ENCODE measurements at places on chromosomes 1 and 21. TPM values are rescaled to one million over a fixed set of nuclear protein-coding genes. Genes with fewer than 3 reads are reported as not detected.
A peak's percentile ranks its signal among the peaks of the same experiment; 100 is the strongest.

GRCh38 chr1:169576935-169577331 is 9.3 kb downstream of the F5 start:
- H3K36me3 ChIP-seq = no peaks in the 10 kb centered on the region
- no peak overlapping the region for H3K27ac ChIP-seq
- H3K4me1 ChIP-seq = peaks cover 5% of the 10 kb centered on the region
- no peak for DNase-seq
- H3K27me3 ChIP-seq = no peaks in the 10 kb centered on the region

GUCA2A gene
- 570 TPM for polyA plus RNA-seq

DNA sequence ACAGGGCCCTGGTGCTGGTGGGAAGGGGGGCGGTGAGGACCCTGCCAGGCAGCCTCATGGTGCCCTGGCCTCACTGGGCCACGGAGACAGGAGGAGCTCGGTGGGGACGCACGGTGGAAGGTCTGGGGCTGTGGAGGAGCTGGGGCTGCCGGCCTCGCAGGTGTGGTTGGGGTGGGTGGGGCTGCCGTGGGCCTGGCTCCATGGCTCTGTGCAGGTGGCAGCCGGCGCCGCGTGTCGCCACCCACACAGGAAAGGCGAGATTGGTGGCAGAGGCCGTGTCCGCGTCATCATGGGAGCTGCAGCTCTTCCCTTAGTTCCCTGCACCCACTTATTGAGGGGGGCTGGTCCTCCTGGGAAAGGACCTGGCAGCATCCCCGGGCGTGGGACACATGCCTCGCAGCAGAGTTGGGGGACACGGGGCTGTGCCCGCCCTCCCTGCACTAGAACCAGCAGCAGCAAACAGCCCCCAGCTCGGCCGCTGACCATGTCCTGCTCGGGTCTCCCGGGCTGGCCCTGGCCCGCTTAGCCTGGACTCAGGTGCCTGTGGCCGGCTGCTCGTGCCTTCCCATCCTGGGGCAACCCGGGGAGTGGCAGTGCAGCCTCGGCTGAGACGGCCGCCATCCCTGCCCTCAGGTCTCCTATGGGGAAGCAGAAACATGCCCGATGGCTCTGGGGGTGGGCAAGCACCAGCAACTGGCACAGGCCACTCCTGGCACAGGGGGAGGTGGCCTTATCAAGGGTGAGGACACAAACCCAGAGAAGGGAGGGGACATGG is 7.5 kb upstream of the TTC34 start:
- no peak overlapping the region for H3K4me3 ChIP-seq
- peaks cover 89% of the 10 kb centered on the region for H3K27me3 ChIP-seq
- DNase-seq = no peak
- H3K36me3 ChIP-seq = no peaks in the 10 kb centered on the region
- no peak overlapping the region for H3K27ac ChIP-seq

- DNase-seq = peak; percentile 65
- H3K27me3 ChIP-seq = peaks cover 6% of the 10 kb centered on the region
- no peak overlapping the region for H3K4me3 ChIP-seq
- H3K4me1 ChIP-seq = no peaks in the 10 kb centered on the region
- no peaks in the 10 kb centered on the region for H3K36me3 ChIP-seq
Observed at GRCh38 chr21:43211072-43211759, 42.4 kb downstream of the CRYAA start.

DNA sequence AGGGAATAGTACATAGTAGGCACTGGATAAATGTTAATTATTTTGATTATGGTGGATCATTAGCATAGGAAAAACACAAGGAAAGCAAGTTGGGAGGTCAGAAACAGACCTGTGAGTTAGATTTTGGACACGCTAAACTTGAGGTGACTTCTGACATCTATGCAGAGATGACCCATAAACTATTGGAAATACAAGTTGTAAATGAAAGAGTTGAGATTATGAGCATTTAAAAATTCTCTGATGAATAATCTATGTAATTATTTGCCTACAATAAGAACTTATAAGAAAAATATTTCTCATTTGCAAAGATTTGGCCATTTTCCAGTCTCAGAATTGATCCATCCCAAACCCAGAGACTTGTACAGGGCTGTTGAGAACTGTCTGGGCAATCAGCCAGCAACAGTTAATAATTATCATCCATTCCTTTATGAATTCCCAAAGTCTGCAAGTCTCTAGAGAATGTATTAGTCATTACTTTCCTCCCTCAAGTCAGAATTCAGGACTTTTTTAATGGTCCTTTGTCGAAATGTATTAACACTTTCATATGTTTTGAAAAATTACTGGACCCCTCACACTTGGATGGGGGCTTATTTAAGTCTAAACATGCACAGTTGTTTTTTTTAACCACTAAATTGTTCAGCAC is 19.4 kb upstream of the SLAMF6 start:
- H3K27me3 ChIP-seq = no peaks in the 10 kb centered on the region
- no peak for DNase-seq
- H3K4me3 ChIP-seq = no peak overlapping the region
- H3K27ac ChIP-seq = no peak overlapping the region

DNA sequence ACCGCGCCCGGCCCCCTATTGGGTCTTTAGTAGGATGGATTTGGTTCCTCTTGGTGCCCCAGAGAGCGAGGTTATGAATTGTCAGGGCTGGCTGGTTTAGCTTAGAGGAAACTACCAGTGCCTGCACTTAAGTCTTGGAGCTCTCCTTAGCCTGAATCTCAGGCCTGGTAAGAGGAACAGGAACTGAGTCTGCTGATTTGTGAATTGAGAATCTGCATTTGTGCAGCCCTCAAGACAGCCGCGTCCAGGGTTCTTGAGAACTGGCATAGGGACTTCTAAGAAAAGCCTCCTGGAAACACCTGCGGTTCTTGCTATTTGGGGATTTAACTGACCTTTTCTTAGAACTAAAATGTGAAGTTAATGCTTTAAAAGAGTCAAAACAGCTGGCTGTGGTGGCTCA is 1.7 kb downstream of the NECAP2 start:
- no peaks in the 10 kb centered on the region for H3K27me3 ChIP-seq
- DNase-seq = no peak
- H3K4me1 ChIP-seq = no peaks in the 10 kb centered on the region
- no peak overlapping the region for H3K4me3 ChIP-seq
- peaks cover 39% of the 10 kb centered on the region for H3K36me3 ChIP-seq

PRELP gene
- polyA plus RNA-seq = 0.92 TPM

RALGPS2 gene
- 14.3 TPM for polyA plus RNA-seq

CDC42BPA gene
- polyA plus RNA-seq = 8.4 TPM

AADACL4 gene
- polyA plus RNA-seq = not detected

MANEAL gene
- 0.60 TPM for polyA plus RNA-seq

DNA sequence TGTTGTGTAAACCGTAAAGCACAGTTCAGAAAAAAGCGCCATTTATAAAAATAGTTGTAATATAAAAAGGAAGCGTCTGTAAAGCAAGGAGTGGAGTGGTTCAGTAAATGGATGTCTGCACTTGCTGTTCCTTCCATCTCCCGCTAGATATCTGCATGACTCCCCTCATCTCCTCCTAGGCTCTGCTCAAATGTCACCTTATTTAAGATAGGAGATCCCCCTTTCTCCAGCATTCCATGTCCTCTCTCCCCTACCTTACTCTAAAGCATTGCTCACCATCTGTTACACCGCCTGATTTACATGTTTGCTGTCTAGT is 745 bp downstream of the MUL1 start:
- peak overlapping the region; percentile 78 for H3K4me3 ChIP-seq
- no peaks in the 10 kb centered on the region for H3K27me3 ChIP-seq
- H3K4me1 ChIP-seq = peaks cover 48% of the 10 kb centered on the region
- peaks cover 32% of the 10 kb centered on the region for H3K36me3 ChIP-seq
- peak overlapping the region; percentile 83 for H3K27ac ChIP-seq

- no peaks in the 10 kb centered on the region for H3K36me3 ChIP-seq
- peaks cover 38% of the 10 kb centered on the region for H3K4me1 ChIP-seq
- peak; percentile 97 for DNase-seq
- H3K27ac ChIP-seq = peak overlapping the region; percentile 92
Observed at GRCh38 chr1:206674745-206675175, 9.9 kb upstream of the MAPKAPK2 start.

SPATA1 gene
- 0.44 TPM for polyA plus RNA-seq

DNA sequence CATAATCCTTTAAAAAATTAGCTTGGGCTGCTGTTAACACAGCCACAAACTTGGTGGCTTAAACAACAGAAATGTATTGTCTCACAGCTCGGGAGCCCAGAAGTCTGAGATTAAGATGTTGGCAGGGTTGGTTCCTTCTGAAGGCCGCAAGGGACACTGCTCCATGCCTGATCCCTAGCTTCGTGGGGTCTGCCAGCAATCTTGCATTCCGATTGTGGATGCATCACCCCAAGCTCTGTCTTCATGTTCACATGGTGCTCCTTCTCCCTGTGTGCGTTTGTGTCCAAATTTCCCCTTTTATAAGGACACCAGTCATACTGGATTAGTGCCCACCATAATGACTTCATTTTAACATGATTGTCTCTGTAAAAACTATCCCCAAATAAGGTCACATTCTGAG is 5.0 kb upstream of the HHIPL2 start:
- H3K4me1 ChIP-seq = no peaks in the 10 kb centered on the region
- DNase-seq = no peak
- H3K27ac ChIP-seq = no peak overlapping the region
- H3K27me3 ChIP-seq = no peaks in the 10 kb centered on the region

UMODL1 gene
- polyA plus RNA-seq = not detected

- no peak overlapping the region for H3K4me3 ChIP-seq
- no peaks in the 10 kb centered on the region for H3K4me1 ChIP-seq
- DNase-seq = no peak
- no peaks in the 10 kb centered on the region for H3K36me3 ChIP-seq
- no peaks in the 10 kb centered on the region for H3K27me3 ChIP-seq
Observed at GRCh38 chr21:38861989-38862683, 56.4 kb downstream of the ETS2 start.

DNA sequence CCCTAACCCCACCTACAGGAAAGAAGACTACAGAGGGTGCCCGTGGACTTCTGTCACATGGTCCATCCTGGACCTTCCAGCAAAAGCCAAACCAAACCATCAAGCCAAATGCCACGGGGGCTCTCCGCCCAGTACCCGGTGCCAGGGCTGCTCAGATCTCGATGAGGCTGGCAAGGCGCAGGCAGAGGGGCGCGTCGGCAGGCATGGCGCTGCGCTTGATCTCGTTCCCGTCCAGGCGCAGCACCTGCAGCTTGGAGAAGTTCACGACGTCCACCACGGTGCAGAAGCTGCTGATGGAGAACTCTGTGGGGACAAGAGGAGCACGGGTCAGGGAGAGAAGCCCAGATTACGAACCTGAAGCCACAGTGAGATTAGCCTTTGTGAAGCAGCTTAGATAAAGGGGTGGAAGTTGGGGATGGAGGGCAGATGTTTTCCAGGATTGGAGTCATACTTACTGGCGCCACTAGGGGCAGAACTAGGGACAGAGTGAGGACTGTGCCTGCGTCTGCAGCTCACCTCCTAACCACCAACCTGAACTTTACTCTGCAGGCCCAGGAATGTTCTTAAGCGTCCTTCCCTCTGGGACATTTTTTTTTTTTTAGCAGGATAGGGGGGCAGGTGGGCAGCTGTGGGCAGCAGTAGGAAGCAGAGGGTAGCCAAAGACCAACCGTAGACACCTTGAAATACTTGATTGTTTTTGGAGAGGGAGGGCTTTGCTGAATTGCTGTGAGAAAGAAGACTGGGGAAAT is 8.6 kb downstream of the FMOD start:
- H3K27me3 ChIP-seq = no peaks in the 10 kb centered on the region
- no peak overlapping the region for H3K4me3 ChIP-seq
- H3K27ac ChIP-seq = no peak overlapping the region

DNAJC28 gene
- polyA plus RNA-seq = 3.7 TPM

DNA sequence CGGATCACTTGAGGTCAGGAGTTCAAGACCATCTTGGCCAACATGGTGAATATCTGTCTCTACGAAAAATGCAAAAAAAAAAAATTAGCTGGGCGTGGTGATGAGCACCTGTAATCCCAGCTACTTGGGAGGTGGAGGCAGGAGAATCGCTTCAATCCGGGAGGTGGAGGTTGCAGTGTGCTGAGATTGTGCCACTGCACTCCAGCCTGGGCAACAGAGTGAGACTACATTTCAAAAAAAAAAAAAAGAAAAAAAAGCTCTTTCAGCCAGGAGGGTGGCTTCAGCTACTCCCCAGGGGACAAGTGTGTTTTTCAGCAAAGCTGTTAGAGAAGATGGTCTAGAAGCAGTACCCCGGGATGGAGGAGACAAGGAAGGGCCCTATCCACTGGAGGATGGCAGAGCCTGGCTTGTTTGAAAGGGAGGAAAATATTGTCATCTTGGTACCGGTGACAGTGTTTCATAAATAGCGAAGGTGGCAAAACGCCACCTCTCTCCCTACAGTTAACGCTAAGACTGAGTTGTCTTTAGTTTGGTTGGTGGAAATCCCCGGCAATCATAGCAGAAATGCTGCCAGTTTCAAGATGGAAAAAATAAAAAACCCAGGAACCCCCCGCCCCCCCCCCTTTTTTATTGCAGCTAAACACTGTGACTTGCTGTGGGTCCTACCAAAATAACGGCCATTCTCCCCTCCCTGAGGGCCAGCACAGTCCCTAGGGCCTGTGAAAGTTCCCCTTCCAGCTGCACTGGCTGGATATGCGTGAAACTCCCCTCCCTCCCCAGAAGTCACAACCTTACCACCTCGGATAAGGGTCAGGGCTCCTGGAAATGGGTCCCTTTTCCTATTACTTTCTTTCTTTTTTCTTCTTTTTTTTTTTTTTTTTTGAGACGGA is 3.5 kb downstream of the PIK3CD start:
- no peak overlapping the region for H3K4me3 ChIP-seq
- peaks cover 16% of the 10 kb centered on the region for H3K4me1 ChIP-seq
- peaks cover 43% of the 10 kb centered on the region for H3K27me3 ChIP-seq
- H3K27ac ChIP-seq = no peak overlapping the region

GRCh38 chr1:25695090-25695770 is 78.6 kb downstream of the MAN1C1 start:
- no peaks in the 10 kb centered on the region for H3K36me3 ChIP-seq
- peaks cover 71% of the 10 kb centered on the region for H3K4me1 ChIP-seq
- H3K27me3 ChIP-seq = no peaks in the 10 kb centered on the region
- DNase-seq = peak; percentile 94
- H3K27ac ChIP-seq = peak overlapping the region; percentile 86

- peaks cover 6% of the 10 kb centered on the region for H3K4me1 ChIP-seq
- peaks cover 20% of the 10 kb centered on the region for H3K27me3 ChIP-seq
- no peak overlapping the region for H3K4me3 ChIP-seq
- H3K36me3 ChIP-seq = no peaks in the 10 kb centered on the region
Observed at GRCh38 chr1:4708840-4709507, 54.6 kb downstream of the AJAP1 start.

- no peak for DNase-seq
- H3K27me3 ChIP-seq = peaks cover 30% of the 10 kb centered on the region
- peaks cover 6% of the 10 kb centered on the region for H3K4me1 ChIP-seq
Observed at GRCh38 chr1:51341876-51342496, 11.6 kb upstream of the TTC39A start.

PDE9A gene
- polyA plus RNA-seq = 184 TPM

KIAA0040 gene
- polyA plus RNA-seq = 6.9 TPM

GRCh38 chr1:9441451-9442133 is 97.7 kb upstream of the SLC25A33 start:
- peak overlapping the region; percentile 60 for H3K27ac ChIP-seq
- no peaks in the 10 kb centered on the region for H3K36me3 ChIP-seq
- H3K4me1 ChIP-seq = no peaks in the 10 kb centered on the region
- DNase-seq = peak; percentile 82

- H3K27ac ChIP-seq = no peak overlapping the region
- no peaks in the 10 kb centered on the region for H3K4me1 ChIP-seq
- no peak overlapping the region for H3K4me3 ChIP-seq
- no peaks in the 10 kb centered on the region for H3K27me3 ChIP-seq
Observed at GRCh38 chr1:92973203-92973897, 12.1 kb upstream of the DIPK1A start.

FCRL2 gene
- 13.6 TPM for polyA plus RNA-seq

- peak overlapping the region; percentile 92 for H3K27ac ChIP-seq
- H3K27me3 ChIP-seq = no peaks in the 10 kb centered on the region
- DNase-seq = peak; percentile 84
- H3K4me3 ChIP-seq = peak overlapping the region; percentile 44
Observed at GRCh38 chr1:32180186-32181060, 948 bp downstream of the TXLNA start.
